ENCODE measurements at places on chromosomes 3 and 15. TPM values are rescaled to one million over a fixed set of nuclear protein-coding genes. Genes with fewer than 3 reads are reported as not detected.
A peak's percentile ranks its signal among the peaks of the same experiment; 100 is the strongest.

DNA sequence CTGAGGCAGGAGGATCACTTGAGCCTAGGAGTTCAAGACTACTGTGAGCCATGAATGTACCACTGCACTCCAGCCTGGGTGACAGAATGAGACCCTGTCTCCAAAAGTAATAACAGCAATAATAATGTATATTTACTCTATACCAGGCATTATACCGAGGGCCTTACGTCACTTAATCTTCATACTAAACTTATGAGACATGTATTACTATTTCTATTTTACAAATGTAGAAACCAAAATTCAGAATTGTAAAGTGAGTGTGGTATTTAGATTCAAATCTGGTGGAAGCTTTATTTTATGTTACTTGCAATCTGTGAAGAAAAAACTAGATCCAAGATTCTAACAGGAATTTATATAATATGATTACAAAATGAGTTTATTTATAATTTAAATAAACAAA, 9.7 kb upstream of the BLM start:
- DNase-seq: no peak

DNA sequence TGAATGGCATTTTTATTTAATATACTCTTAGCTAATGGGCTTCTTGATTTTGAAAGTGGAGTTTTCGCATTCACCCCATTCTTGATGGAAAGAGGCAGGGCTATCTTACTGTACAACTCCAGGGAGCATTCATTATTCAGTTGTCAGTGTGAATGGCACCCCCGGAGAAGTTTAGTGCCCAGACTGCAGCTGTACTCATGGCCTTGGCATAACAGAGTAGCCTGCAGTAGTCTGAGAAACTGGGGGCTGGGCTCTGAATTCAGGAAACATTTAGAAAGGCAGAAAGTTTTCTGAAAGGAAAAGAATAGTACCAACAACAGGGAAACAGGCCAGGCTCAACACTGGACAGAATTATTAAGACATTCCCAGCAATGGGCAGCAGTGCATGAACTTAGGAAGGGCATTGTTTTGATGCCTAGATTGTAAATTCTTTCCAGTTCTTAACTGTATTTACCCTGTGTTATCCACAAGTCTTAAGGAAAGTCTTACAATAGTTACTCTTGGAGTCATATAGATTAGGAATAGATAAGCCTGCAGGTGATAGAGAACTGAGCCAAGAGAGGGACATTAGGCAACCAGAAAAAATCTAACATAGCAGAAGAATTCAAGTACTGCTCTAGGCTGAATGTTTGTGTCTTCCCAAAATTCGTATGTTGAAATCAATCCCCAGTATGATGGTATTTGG, 44.4 kb downstream of the TIPARP start:
- no peak for DNase-seq

- no peak for DNase-seq
Measured at GRCh38 chr3:50264964-50265485, 3.9 kb upstream of the SEMA3B start.

Gene ACKR2
- total RNA-seq: 5.0 TPM

DNA sequence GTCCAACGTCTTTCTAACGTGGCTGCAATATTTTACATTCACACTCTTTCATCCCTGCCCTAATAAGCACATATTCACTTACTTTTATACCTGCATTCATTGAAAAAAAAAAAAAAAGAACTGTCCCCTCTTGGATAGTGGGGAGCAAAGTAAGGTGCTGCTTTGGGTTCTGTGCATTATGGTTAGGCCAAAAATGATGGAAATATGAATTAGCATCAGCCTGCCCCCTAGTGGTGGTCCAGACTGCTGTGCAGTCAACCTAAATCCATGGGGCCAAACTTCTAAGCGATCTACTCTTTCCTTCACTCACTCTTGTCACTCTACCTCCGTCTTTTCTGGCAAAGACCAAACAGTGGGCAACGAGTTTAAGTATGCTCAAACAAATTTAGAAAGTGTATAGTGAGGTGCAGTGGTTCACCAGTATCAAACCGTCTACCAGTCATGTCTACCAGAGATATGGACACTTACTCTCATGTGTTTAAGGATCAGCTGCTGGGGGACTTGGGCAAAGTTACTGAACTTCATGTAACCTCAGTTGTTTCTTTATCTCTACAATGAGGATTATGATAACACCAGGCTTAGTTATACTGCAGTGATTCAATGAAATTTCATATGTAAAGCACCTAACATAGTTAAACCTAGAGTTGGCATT, 61.5 kb upstream of the GRM7 start:
- peak; percentile 17 for DNase-seq

DNA sequence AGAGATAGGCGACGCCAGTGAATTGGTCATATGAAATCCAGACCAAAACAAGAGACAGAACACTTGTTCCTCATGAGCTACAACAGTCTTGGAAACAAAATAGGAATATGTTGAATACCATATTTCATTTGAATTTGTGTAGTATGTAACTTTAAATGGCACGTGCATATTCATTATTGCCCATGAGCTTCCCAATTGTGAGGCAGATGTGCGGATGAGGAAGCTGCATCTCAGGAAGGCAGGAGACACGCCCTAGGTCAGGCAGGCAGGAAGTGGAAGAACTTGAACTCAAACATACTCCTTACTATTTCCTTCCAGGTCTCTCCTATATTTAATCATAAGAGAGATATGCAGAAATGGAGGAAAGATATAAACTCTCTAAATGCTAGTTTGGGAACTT, 106.8 kb upstream of the SLC2A2 start:
- no peak for DNase-seq

DNA sequence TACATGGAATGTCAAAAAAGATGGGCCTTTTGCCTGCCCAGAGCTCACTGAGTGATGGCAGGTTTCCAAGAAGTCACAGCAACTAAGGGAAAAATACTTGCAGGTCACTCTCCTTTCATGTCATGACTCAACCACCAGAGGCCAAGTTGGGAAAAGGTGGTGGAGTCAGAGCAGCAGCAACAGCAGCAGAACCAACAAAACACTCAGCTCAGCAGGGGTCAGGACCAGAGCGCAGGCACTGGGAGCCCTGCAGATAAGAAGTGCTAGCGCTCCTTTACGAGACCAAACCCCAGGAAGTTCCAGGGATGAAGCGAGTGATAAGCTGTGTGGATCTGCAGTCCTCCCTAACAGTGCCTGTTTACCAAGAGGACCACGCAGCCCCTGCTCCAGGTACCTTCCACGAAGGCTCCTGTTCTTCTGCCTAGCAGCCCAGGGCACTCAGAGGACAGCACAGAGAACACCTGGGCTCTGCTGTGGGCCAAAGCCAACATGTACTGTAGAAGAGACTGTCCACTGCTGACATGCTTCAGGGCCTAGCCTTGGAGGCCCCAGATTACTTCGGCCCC, 26.0 kb downstream of the POC1A start:
- DNase-seq: peak; percentile 20

Gene CPN2
- 0.12 TPM for total RNA-seq

- no peak for DNase-seq
Measured at GRCh38 chr15:51621155-51621765, 1.3 kb downstream of the DMXL2 start.

DNA sequence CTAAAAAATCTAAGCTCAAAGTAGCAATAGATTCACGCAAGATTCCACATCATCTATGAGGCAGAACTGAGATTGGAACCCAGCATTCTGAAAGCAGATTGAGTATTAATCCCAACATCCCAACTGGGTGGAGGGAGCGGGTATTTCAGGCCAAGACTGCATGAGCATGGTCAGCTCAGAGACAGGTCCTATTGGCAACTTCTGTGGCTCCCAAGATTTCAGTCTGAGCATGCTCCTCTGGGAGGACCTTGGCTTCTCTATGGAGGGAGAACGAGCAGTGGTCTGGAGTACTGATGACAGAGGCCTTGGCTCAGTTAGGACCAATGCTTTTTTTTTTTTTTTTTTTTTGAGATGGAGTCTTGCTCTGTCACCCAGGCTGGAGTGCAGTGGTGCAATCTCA, 4.0 kb upstream of the ITGA11 start:
- no peak for DNase-seq

GRCh38 chr15:27271258-27271657, 300.3 kb downstream of the GABRG3 start:
- DNase-seq: no peak

DNA sequence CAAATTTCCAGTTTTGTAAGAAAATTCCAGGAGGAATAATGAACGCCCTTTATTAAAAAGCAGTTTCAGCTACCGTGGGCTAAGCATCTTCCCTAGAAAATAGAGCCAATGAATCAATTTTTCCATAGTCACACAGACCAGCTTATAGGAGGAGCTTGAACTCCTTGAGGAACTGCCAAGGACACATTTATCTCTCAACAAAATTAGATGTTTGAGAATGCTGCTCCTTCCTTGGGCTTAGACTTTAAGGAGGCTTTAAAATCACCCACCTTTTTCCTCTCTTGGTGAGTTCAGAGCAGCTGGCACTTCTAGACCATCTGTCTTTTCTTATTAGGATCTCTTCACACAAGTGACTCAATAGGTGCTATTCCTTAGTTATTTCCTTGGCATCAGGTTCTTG, 588.0 kb downstream of the SQOR start:
- no peak for DNase-seq

- DNase-seq: no peak
Measured at GRCh38 chr3:158709666-158710083, 22.6 kb downstream of the RARRES1 start.

Gene PAK6
- total RNA-seq: 7.9 TPM

DNA sequence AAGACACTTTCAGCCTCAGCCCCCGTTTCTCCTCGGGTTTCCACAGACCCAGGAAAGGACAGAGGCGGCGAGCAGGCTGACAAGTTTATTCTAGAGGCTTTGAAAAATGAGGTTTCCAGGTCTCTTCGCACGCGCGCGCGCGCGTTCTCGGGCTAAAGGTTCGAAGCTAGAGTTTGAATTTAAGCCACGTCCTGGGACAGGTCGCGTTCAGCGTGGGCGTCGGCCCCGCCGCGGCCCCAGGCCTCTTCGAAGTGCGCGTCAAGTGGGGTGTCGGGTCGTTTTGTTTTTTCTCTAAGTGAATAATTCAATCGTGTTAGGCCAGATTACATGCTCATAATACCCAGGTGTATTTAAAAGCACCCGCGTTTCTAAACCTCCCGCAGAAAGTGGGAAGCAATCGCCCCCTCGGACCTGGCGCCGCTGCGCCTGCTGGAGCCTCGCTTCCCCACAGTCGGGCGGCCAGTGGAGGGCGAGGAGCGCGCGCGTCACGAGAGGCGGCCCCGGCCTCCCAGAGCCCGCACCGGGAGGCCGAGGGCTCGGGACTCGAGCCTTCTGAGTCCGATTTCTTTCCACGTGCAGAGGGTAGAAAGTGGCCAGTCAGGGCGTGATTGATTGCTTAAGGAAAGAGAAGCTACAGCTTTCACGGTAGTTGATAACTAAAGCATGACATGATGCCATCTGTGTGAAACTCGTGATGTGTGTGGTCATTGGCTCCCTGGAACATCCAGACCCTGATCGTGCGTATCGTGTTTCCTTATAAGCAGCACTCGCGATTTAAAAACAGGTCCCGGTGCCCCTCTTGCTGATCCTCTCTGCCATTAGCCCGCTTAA, 15.8 kb upstream of the SOX2 start:
- DNase-seq: no peak

Gene TMIE
- 0.29 TPM for total RNA-seq

Gene ALDH1A3
- total RNA-seq: 2.1 TPM

- no peak for DNase-seq
Measured at GRCh38 chr3:187107989-187108388, 31.3 kb downstream of the RPL39L start.

- no peak for DNase-seq
Measured at GRCh38 chr3:9108876-9109567, 140.4 kb downstream of the SRGAP3 start.

- DNase-seq: no peak
Measured at GRCh38 chr3:144773350-144773749, 801.7 kb downstream of the DIPK2A start.

Gene AADACL2
- total RNA-seq: 0.14 TPM

- DNase-seq: no peak
Measured at GRCh38 chr3:138817695-138818094, 17.0 kb downstream of the PIK3CB start.

Gene DNAH12
- total RNA-seq: 0.52 TPM

GRCh38 chr3:62366126-62366484, 7.2 kb downstream of the FEZF2 start:
- no peak for DNase-seq

GRCh38 chr15:49023354-49023753, 22.9 kb downstream of the SECISBP2L start:
- no peak for DNase-seq

- DNase-seq: no peak
Measured at GRCh38 chr3:117141812-117142211, 432.2 kb downstream of the TUSC7 start.

Gene CCDC54
- total RNA-seq: not detected

Gene DUOX2
- 366 TPM for total RNA-seq

GRCh38 chr15:47331829-47332393, 385.4 kb upstream of the SEMA6D start:
- DNase-seq: no peak

- DNase-seq: no peak
Measured at GRCh38 chr3:171704814-171705213, 105.5 kb downstream of the PLD1 start.

- no peak for DNase-seq
Measured at GRCh38 chr15:67108122-67108961, 42.9 kb downstream of the SMAD3 start.

Gene SLC9A9
- total RNA-seq: 12.2 TPM

Gene TLR9
- total RNA-seq: 1.4 TPM

Gene CLDN1
- 38.2 TPM for total RNA-seq

DNA sequence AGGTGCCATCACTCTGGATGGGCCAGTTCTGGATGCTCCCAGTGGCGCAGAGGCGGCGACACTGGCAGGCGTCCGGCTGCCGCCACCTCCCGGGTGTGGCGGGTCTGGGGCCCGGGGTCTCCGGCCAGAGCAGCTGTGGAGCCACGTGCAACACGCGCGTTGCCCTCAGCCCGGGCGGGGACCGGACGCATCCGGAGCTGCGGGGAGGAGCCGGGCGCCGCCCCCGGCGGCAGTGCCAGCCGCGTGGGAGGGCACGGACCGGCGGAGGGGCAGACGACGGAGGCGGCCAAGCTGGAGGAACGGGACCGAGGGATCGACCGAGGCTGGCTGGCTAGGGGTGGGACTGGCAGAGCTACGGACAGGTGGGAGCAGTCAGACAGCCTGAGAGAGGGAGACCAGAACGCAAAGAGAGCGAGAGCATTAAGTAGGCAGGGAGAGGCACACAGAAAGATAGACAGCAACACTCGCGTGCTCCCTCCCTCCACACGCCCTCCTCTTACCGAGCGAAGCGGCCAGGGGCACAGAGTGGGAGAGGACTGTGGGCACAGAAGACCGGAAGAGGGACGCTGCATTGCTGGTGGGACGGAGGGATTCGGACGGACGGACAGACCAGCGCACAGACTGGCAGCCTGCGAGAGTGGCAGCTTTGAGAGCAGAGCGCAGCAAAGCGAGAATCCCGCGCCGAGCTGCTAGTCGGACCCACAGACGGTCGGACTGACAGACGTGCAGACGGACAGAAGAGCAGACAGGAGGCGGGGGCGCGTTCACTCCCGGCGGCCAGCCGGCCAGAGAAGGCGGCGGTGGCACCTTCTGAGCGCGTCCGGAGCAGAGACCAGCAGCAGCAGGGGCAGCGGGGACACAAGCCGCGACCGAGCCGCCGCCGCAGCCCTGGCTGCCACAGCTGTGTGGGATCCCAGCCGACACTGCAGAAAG, at the start of gene ARPP21:
TSS of gene ARPP21 (plus strand) at position 272 of the 933 bp plus-strand sequence. CDS start 42,227 bp downstream, outside the sequence.
- no peak for DNase-seq

Gene MEIS2
- 41.4 TPM for total RNA-seq
